Fibroblast of lung (primary cell): ENCODE measurements at places on chromosomes 12 and 14.

DNA sequence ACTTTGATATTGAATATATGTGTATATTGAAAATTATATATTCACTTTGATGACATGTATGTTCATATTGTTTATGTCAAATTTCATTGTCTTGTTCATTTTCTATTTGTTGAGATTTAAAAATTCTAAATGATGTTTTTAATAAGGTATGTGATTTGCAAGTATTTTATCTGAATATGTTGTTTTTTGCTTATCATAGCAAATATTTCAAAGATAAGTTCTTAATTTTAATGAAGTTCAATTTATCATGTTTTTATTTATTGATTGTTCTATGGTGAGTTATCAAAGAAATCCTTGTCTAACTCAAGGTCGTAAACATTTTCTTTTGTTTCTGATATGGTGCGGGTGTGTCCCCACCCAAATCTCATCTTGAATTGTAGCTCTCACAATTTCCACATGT is 45.2 kb downstream of the OR9K2 start:
- DNase-seq: no peak

DNA sequence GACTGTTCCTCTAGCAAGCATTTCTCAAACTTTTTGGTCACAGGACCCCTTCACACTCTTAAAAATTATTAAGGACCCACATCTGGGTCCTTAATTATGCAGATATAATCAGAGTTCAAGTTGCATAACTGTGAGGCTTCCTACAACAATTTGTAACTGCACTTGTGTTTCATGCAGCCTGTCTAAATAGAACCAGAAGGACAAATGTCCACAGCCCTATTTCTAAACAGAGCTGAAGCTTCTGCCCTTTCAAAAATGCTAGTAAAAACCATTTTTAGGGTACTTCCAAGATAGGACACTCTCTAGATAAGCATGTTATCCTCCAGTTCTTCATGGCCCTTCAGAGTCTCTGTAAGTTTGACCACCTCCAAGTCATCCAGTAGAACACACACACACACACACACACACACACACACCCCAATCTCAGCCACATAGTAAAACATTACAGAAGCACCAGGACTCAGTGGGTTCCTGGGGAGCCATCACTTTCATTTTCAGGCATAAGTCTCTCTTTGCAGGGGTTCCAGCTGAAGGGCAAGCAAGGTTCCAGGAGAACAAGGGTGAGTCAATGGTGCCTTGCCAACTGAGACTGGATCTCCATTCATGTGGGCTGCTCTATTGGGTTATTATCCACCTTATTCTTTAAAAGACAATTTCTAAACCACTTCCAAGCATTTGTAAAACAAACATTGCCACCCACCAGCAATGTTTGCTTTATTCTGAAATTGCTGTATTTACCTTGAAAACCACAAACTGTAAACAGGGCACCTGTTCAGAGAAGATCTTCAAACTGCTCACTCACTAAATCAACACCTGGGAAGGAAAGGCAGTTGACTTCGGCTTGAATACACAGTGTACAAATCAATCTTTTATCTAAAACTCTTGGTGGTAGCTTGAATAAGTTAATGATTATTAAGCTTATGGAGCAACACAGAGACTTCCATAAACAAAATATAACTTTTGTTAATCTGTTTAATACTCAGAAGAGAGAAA is 64.1 kb downstream of the ITPR2 start:
- DNase-seq: no peak

- DNase-seq: peak; percentile 19
Measured at GRCh38 chr12:95413576-95413975, 60.4 kb upstream of the METAP2 start.

- no peak for DNase-seq
Measured at GRCh38 chr12:133120385-133121191, 9.5 kb downstream of the ZNF891 start.

DNA sequence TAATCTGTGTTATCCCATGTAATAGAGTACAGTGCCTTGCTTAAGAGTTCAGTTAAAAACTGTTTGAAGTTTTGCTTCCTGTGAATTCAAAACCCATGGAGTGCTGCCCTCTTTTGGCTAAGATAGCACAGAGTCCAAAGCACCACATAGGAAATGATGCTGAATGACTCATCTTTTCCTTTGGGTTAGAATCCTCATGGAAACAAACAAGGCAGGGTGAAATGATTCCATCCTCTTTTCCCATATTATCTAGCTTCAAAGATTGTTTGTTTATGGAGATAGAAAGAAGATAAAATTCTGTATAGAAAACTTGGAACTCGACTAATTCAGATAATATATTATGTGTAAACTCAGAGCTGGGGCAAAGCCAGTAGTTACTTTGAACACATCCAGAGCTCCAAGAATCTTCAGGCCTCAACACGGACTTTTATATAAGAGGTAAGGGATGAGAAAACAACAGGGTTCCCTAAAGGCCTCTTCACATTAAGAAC is 87.4 kb downstream of the OTOGL start:
- DNase-seq: peak; percentile 97

- peak; percentile 80 for DNase-seq
Measured at GRCh38 chr14:60721326-60722106, 2.6 kb downstream of the SIX4 start.

GRCh38 chr14:70934084-70934483 is 26.8 kb downstream of the PCNX1 start:
- DNase-seq: no peak

DNA sequence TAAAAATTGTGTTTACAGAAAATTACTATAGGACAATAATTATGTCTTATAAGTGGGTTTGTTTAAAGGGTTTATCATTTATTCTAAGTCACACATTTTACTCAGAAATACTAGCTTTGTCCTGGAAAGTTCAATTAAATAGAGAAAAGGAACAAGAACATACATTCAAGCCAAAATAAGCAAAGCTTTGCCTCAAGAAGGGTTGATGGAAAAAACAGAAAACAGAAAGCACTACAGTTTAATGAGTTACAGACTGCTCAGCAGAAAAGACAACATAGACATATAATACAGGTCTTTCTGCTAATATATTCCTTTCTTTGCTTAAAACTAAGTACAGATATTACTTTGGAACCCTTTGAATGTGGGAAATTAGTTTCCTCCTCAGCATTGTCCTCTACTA is 703.0 kb upstream of the LRFN5 start:
- no peak for DNase-seq

DNA sequence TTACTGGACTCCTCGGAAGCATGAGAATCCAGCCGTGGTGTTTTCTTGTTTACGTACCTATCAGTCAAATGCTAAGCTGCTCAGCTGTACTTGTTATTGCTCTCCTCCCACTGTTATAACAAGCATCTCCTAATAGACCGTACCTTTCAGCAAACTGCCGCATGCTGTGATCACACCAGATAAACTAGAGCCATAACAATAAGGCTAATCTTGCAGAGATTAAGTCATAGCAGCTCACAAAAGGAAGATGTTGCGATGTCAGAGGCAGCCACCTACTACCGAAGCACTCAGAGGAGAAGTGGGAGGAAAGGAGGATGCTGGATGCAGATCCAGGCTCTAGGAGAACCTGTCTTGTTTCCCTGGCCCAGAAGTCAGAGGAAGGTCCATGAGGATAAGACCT is 196.0 kb downstream of the GALC start:
- no peak for DNase-seq

- no peak for DNase-seq
Measured at GRCh38 chr14:102375119-102375518, 12.4 kb downstream of the TECPR2 start.

DNA sequence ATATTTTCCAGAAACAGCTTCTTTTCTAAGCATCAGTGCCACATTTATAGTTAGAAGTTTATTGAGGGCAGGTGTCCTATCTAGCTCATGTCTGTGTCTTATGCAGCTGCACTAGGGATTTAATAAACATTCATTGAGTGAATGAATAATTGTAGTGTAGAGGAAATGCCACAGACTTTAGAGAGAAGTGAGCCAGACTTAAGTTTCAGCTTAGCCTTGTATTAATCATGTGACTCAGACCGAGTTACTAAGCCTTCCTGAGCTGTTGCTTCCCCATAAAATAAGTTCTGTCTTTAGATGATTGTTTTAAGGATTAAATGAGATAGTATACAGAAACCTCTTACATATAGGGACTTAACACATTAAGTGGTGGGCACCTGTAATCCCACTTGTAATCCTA is 236.1 kb upstream of the DDHD1 start:
- no peak for DNase-seq

DNA sequence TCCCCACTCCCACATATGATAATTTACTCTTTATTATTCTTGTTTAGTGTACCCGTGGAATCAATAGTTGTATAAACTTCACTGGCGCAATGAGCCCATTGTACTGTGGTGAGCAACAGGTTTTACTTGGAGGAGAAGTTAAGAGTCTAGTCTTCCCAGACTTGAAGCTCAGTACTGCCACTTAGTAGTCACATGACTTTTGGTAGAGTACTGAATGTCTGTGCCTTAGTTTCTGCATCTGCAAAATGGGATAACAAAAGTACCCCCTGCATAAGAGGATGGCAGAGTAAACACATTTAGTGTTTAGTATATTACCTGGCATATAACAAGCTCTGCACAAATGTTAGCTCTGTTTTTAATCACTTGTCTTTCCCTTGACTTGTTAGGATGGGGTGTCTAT is 375.5 kb downstream of the VRK1 start:
- no peak for DNase-seq

GRCh38 chr12:47846294-47846996 is 26.7 kb upstream of the HDAC7 start:
- no peak for DNase-seq

GRCh38 chr14:55129086-55129427 is at the start of gene LGALS3:
TSS of gene LGALS3 (plus strand) at chr14:55129252. CDS start at chr14:55137374, 8,122 bp downstream.
- DNase-seq: peak; percentile 69

DNA sequence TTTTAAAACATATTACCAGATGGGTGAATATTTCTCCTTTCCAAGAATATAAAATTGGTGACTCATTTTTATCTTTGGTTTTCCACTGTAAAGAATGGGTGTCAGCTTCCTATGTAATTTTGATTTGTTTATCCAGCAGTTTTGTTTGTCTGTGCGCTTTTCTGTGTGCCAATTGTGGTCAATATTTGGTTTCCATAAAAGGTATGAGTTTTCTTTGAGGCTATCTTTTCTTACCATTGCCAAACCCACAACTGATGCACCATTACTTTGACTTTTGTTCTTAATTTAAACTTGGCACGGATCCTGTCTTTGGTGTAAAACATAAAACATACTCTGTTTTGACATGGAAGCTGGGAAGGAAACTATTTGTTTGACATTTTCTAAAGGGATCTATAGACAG is 78.8 kb upstream of the NAV3 start:
- peak; percentile 71 for DNase-seq

GRCh38 chr14:99389174-99389826 is 91.4 kb downstream of the SETD3 start:
- peak; percentile 21 for DNase-seq

GRCh38 chr12:28603239-28603638 is 413.0 kb downstream of the CCDC91 start:
- DNase-seq: peak; percentile 45

- DNase-seq: no peak
Measured at GRCh38 chr12:52052468-52053186, 1.4 kb downstream of the NR4A1 start.

GRCh38 chr12:80700327-80700726 is 7.1 kb upstream of the MYF6 start:
- DNase-seq: no peak

DNA sequence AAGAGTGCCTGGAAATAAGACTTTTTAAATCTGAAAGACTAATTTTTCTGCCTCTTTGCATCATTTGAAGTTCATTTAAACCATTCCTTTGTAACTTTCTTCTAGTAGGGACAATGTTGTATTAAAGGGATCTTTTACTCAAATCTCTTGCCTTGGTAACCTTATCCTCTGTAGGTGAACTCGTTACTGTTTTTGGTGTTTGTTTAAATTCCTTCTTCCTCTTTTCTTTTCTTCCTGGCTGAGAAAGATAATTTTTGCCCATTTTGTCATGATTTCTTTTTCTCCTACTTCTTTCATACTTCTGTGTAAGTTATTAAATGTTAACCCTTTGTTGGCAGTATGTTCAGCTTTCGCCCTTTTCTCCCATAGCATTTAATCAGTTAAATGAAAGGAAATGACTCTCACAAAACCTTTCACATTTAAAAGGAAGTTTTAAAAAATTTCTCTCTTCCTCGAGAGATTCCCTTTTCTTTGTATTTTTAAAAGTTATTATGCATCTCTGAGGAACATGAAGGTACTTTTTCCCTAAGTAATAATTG is 10.3 kb downstream of the VEZT start:
- no peak for DNase-seq

DNA sequence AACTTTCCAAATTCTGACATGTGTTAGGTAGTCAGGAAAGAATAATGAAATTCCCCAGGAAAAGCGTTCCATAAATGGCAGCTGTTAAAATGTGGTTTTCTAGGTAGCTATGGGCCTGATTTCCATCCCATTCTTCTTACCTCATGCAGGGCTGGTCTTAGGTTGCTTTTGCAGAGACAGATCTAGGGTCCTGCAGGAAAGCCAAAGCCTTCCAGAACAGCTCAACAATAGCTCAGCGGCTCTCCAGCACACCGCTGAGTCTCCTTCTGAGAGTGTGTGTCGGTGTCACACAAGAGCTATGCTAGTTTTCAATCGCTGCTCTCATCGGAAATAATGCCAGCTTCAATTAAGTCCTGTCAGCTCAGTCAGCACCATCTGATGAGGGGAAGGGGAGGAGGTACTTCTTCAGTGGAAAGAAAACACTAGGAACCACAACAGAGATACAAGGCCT is 106.7 kb downstream of the TMEM30B start:
- DNase-seq: no peak

- no peak for DNase-seq
Measured at GRCh38 chr14:20499881-20500280, 5.5 kb upstream of the RNASE10 start.

GRCh38 chr12:68497702-68498101 is 113.0 kb upstream of the RAP1B start:
- DNase-seq: peak; percentile 67

GRCh38 chr12:75155962-75156361 is 53.7 kb downstream of the KCNC2 start:
- no peak for DNase-seq

DNA sequence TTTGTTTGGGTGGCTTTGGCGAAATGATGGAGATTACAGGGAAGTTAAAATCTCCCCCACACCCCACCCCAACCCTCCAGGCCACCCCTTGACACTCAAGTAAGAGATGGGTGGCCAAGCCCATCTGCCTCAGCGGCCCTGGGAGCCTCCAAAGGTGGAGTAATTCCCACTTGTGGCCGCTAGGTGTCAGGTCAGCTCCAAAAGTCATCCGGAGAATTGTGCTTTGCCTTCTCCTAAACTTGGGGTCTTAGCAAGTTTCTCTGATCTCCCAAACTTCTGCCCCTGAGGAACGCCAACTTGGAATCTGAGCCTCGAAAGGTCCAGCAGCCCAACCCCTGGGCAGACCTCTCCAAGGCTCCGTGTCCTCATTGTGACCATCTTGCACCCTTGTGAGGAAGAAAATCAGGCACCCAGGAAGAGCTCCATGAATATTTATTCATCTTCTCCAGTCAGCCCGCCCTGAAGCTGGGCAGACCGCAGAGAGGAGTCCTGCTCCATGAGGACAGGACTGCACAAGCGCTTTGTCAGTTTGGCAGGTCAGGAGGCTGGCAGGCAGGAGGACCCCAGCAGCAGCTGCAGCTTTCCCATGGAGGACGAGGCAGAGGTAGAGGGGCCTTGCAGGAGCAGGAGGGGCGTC is 46.7 kb downstream of the LRRC74A start:
- peak; percentile 47 for DNase-seq

- DNase-seq: no peak
Measured at GRCh38 chr14:22390195-22390594, 198.8 kb downstream of the DAD1 start.

- peak; percentile 76 for DNase-seq
Measured at GRCh38 chr12:55955800-55956508, 9.9 kb downstream of the PMEL start.

GRCh38 chr12:64459394-64459891 is 7.5 kb downstream of the TBK1 start:
- DNase-seq: no peak
